Stimulated activated CD8-positive, alpha-beta memory T cell treated with anti-CD3 and anti-CD28 coated beads, Interleukin-7, amount 100 ng/mL, for 48 hours (primary cell): ENCODE measurements at places on chromosomes 13 and 19.
A peak's percentile ranks its signal among the peaks of the same experiment; 100 is the strongest.

- DNase-seq = no peak
These were observed 9.2 kb upstream of the NCCRP1 start for GRCh38 chr19:39187552-39187943.

- no peak for DNase-seq
These were observed 11.1 kb downstream of the IRGC start for GRCh38 chr19:43726736-43727592.

- DNase-seq = no peak
These were observed 15.5 kb downstream of the MKNK2 start for GRCh38 chr19:2035590-2035991.

DNA sequence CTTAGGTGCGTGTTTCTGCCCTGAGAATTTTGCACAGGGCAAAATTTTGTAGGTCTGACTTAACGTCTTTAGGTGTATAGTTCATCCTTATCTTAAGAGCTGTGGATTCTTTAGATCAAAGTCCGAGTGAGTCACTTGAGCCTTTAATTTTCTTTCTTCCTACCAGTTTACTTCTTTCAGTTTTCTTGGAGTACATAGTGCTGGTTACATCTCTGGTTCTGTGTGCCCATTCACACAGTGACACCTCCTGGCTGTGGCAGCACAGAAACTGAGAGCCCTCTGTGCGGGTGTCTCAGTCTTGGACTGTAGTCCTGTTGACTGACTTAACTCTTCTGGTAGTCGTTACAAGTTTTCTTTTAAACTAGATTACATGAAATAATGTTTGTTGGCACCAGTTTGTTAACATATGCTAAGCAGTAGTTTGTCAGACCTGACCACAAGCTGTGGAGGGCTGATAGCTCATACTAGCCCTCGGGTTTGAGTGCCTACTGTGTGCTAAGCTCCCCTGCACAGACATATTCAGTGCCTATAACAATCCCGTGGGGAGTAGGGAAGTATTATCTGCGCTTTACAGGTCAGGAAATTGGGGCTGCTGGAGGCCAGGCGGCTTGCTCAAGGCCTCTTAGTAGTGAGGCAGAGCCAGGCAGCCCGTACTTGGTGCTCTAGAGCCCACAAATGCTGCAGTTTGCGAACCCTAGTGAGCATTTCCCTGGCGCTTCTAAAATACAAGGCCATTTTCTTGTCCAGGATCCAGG lies 1.6 kb downstream of the GATAD2A start:
- DNase-seq = peak; percentile 64

DNA sequence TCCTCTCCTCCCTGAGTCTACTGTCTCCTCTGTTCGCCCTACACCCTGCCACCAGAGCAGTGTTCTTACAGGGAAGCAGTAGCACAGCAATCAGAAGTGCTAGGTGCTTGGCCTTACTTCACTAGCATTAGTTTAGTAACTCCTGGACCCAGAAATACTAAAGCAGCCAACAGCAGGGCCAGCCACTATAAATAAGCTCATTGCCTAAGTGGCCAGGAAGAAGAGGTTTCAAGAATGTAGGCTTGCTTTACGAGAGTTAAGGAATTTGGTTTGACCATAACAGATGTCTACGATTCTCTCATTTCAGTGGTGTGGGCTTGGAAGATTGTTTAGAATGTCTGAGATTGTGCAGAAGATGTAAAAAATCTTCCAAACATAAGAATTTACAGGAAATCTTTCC lies 103.3 kb downstream of the ZAR1L start:
- DNase-seq = no peak

GRCh38 chr13:77333594-77333993 lies 6.7 kb upstream of the MYCBP2 start:
- no peak for DNase-seq

DNA sequence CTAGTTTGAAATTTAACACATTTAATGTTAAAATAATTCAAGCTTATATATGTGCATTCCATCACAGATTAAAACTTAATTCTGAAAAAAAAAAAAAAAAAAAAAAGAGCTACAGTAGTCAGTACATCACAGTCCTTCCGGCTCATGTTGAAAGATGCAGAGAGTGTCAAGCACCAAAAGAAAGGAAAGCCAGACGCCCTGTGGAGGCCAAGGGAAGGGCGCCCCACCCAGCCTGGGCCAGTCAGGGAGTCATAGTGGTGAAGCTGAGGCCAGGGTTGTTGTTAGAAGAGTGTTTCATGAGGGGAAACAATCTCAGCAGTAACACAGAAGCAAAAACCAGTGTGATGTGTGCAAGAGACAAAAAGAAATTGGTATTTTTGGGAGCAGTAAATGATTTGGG lies 375.3 kb downstream of the MTUS2 start:
- DNase-seq = no peak

- no peak for DNase-seq
These were observed 23.5 kb upstream of the LAIR1 start for GRCh38 chr19:54387991-54388801.

- no peak for DNase-seq
These were observed 46.4 kb downstream of the CELF5 start for GRCh38 chr19:3270902-3271301.

DNA sequence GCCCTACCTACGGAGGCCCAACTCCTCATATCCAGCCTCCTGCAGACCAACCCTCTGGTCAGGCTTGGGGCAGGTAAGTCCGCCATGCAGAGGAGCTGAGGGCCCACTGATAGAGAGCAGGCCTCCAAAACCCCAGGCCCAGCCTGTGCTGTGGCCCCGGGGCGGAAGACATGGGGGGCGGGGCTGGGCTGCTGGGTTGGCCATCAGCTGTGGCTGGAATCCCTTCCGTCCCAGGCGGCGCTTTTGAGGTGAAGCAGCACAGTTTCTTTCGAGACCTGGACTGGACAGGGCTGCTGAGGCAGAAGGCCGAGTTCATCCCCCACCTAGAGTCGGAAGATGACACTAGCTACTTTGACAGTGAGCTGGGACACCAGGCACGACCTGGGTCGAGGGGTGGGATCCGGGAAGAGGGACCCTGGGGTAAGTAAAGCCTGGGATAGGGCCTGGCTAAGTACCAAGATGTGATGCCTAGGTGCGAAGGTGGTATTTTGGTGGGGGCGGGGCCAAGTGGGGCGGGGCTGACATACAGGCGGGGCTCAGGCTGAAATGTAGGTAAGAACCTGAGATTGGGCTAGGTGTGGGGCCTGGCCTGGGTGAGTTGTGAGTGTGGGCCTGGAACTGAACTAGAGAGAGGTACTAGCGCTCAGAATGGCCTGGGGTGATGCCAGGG lies 15.4 kb downstream of the DNASE2 start:
- no peak for DNase-seq

DNA sequence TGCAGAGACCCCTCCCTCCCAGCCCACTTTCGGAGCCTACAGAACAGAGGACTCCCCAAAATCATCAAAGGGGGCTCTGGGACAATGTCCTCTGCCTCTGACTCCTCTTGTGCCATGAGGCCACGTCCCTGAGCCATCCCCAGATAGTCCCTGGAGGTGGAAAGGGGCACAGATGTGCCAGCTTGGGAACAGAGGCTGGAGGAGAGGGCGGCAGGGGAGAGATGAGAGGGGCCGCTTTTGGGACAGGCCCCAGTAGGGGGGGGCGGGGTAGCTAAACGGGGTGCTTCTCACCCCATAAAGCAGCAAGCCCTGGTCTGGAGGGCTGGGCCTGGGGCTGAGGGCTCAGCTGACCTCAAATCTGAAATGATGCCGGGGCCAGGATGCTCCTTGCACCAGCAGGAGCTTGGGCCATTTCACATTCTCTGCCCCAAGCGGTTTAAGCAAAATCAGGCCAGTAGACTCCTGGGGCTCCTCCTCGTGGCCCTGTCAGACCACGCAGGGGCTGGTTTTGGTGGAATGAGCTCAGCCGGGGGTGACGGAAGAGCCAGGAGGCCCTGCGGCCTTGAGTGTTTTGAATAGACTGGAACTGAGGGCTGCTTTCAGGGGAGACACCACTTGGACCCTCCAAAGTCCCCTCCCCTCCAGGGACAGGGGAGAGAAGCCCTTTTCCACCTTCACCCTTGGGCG lies 27.1 kb downstream of the ONECUT3 start:
- DNase-seq = no peak

DNA sequence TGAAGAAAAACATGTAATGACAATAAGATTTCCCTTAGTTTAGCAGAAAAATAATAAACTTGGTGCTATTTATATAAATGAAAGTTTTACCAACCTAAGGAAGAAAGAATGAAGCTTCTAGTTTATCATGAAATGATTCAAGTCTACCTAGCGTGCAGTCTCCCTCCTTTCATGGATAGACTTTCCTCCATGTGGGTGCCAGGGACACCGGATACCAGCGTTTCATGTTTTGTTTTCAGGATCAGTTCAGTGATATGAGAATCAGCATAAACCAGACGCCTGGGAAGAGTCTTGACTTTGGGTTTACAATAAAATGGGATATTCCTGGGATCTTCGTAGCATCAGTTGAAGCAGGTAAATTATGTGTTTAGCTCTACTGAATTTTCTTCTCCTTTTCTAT lies 196.7 kb downstream of the LMO7 start:
- DNase-seq = no peak

DNA sequence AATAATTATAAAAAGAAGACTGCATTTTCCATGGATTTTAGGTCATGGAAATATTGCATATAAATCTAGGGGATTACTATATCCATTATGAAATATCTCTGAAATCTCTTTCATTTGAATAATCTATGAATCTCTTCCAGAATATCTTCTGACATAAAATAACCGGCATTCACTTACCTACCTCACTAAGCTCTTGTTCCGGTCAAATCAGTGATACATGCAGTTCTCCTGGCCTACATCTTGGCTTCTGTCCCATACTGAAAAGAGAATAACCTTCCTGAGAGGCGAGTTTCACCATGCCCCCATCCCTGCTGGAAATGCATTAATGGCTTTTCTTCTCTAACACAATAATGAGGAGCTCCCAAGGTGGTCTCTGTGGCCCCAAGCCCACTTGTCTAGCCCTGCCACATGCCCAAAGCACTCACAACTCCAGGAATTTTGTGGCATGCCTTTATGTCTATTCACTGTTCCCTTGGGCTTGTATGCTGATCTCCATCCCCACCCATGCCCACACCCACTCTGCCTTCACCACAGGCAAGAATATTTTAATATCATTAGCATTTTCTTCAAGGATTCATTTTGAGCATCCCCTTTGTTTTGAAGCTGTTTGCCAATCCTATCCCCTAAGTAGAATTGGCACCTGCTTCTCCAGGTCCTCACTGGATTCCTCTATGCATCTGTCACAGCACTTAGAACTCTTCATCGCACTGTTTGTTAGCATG lies 401.6 kb downstream of the COG6 start:
- no peak for DNase-seq

DNA sequence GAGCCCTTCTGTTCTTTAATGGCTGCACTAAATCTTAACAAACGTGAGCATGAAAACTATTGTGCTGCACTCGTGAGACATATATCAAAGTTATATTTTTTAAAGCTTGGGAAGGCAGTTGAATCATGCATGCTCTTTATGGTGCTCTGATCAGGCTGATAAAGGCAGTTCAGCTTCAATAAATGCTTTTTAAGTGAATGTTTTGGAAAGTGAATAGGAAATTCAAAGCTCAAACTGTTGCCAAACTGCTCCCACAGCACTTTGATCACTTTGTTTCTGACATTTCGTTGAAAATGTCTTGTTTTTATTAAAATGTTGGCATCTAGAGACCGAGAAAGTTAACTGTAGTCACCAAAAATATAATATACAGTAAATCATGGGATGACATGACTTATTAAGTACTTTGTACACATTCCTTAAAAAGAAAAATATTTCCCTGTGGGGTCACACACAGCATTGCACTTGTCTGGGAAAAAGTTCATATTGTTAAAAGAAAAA lies 625.7 kb upstream of the PCDH9 start:
- DNase-seq = no peak

DNA sequence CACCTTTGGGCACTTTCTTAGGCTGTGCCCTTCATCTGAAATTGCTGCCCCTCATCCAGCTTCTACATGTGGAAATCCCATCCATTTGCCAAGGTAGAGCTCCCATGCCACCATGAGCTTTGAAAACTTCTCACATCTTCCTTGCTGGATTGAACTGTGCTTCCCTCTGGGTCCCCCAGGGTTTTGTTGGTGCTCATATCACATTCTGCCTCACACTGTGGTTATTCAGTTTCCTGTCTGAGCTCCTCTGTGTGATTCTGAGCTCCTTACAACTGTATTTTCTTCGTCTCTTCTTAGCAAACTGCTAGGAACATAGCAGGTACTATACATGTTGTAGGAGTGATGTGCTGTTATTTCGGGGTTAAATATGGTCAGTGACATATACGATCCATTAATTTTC lies 74.9 kb upstream of the KL start:
- no peak for DNase-seq

- DNase-seq = no peak
These were observed 214.2 kb downstream of the DNAJC15 start for GRCh38 chr13:43237616-43238015.

- DNase-seq = no peak
These were observed 17.3 kb downstream of the RHPN2 start for GRCh38 chr19:33047422-33047821.
